DND-41 (cell line): ENCODE measurements at places on chromosomes 4 and X.

GRCh38 chrX:1327651-1328304 lies 8.8 kb upstream of the IL3RA start:
- no peak for DNase-seq

DNA sequence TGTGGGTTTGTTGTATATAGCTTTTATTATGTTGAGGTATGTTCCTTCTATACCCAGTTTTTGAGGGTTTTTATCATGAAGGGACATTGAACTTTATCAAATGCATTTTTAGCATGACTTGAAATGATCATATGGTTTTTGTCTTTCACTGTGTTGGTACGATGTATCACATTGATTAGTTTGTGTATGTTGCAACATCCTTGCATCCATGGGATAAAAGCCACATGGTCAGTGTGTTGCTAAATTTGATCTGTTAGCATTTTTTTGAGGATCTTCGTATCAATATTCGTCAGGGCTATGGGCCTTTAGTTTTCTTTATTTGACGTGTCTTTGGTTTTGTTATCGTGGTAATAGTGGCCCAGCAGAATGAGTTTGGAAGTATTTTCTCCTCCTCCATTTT lies 11.3 kb upstream of the BLTP1 start:
- DNase-seq = no peak

DNA sequence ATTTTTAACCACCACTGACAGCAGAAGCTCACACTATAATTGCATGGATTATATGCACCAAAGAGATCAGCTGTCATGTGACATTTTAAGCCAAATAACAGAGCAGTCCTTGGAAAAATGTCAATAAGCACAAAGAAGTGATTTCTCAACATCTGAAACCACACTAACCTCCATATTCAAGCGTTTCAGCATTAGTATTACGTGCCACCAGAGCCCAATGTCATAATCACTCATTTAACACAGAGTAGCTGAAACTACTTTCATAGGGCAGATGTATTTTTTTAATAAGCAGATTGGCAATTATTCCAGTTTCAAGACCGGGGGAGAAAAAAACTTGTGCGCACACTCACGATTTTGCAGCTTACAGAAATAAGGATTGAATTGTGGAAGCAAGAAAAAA lies 76.6 kb downstream of the SH3KBP1 start:
- DNase-seq = no peak

DNA sequence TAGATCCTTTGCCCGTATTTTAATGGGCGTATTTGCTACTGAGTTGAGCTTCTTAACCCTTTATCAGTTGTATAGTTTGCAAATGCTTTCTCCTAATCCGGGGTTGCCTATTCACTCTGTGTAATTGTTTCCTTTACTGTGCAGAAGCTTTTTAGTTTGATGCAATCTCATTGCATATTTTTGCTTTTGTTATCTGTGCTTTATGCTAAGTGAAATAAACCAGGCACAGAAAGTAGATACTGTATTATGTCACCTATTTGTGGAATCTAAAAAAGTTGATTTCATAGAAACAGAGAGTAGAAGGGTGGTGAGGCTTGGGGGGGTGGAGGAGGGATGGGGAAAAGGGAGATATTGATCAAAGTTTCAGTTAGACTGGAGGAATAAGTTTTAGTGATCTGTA lies 17.7 kb downstream of the OGT start:
- DNase-seq = no peak

- DNase-seq = no peak
Observed at GRCh38 chr4:156896527-156896926, 75.1 kb downstream of the PDGFC start.

- DNase-seq = peak; percentile 19
Observed at GRCh38 chr4:8495803-8496202, 55.2 kb downstream of the TRMT44 start.

- DNase-seq = no peak
Observed at GRCh38 chr4:106717091-106717490, 319.0 kb downstream of the DKK2 start.

DNA sequence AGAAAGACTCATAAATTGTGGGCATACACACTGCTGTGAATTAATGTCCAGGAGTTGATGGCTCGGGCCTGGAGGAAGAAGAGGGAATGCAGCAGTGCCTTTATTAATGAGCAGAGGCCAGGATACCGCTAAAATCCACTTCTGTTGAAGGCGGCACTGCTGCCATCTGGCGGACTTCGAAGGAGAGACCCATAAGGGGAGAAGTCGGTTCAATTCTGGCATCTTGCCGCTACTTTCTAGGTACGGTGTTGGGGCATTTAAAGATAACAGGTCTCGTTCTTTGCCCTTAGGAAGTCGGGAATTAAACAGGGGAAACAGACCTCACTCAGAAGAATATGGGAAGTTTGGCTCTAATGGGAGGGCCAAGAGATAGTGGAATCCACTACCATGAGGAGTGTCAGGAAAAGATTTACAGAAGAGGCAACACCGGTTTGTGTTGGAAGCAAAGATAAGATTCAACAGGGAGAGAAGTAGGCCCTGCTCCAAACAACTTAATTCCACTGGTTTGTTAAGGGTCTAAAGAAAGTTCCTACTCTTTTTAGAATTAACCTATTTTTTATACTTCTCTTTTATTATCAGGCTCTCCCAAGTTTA lies 133.6 kb upstream of the GIMD1 start:
- no peak for DNase-seq

DNA sequence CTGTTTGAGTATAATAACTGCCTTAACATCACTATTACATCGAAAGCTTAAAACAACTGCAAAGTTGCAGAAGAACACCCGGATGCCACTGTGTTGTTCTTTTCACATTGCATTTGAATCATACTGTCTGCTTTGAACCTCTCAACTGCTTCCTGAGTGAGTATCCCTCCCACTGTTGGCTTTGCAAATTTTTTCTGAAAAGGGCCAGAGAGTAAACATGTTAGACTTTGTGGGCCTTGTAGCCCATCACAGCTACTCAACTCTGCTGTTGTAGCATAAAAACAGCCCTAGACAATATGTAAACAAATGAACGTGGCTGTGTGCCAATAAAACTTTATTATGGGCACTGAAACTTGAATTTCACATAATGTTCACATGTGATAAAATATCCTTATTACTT lies 76.1 kb downstream of the NSG1 start:
- no peak for DNase-seq

- no peak for DNase-seq
Observed at GRCh38 chr4:116122124-116122523, 963.3 kb downstream of the TRAM1L1 start.

DNA sequence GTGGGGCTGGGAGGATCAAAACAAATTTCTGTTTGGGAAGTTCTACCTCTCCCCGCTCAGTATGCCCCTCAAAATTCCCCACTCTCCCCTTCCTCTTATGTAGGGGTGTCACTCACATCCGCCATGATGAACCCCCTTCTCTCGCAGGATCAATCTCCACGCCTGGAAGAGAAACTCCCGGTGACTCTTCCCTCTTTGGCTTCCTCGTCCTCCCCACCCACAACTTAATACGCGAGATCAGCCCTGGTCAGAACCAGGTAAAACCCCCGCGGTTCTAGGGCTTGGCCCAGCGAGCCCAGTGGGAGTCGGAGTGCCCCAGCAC lies 427 bp downstream of the LAMTOR3 start:
- DNase-seq = no peak

DNA sequence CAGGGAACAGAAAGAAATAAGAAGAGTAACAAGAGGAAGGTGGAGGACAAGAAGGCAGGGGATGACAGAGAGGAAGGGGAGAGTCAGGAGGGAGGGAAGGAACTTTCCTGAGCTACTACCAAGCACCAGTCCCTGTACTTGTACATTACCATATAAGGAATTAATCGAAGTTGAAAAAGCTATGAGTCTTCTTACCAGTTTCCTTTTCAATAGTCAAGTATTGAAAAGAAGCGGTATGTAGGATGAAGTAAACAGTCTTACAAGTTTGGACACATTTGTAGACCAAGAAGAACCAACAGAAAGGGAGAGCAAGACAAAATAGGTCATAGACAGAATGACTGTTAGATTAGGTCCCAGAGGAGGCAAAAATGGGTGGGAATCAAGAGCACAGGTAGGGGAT lies 629.7 kb upstream of the DIPK2B start:
- DNase-seq = no peak

DNA sequence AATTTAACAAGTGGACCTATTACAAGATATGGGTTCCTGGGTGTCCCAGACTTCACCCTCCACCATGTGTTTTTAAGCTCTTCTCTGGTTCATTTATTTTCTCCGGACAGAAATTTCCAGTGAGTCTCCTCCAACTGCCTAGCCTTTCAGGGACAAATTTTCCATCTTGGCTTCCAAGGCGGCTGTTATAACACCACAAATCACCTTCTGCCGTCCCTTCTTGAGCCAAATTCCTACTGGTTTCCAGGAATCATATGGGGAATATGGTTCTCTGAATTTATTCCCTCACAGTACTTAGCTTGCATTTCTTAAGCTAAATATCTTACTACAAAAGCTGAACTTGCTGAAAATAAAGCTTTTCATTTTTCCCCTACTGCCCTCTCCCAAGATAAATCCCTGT lies 18.8 kb downstream of the NEXMIF start:
- DNase-seq = no peak

DNA sequence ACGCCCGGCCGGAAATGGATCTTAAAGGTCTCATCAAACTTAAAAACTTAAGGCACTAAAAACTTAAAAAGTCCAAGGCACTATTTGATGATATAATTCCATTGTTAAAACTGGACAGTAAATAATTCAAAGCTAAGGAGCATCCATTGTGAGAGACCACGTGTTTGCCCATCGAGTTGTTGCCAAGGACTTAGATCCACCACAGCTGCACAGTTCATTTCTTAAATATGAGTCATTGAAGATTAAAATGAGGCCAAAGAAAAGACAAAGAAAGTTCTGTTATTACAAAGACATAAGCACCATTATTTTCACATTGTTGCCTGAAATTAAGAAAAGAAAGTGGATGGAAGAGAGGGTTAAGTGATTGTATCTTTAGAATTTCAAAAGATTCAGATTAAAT lies 411.5 kb upstream of the FTHL17 start:
- DNase-seq = no peak

DNA sequence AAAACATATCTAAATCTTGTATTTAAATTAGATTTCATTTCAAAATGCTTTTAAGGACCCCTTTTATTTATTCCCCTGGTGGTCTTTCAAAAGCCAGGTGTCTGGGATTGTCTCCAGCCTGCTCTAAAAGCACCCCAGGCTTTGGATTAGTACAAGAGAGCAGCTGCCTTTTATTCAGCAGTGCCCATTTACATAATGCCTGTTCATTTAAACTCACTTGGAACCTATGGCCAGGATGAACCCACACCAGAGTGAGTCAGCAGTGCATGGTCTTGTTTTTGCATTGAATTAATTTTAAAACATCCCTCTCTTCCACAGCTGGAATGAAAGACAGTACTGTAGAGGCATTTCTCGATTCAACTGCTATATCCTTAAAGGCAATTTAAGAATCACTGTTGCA lies 64.1 kb upstream of the TENM3 start:
- no peak for DNase-seq

DNA sequence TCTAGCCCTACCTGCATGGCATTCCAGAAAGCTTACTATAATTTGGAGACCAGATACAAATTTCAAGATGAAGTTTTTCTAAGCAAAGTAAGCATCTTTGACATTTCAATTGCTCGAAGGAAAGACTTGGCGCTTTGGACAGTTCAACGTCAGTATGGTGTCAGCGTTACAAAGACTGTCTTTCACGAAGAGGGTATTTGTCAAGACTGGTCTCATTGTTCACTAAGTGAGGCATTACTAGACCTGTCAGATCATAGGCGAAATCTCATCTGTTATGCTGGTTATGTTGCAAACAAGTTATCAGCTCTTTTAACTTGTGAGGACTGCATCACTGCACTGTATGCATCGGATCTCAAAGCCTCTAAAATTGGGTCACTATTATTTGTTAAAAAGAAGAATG lies 17.6 kb downstream of the THAP9 start:
- DNase-seq = no peak

DNA sequence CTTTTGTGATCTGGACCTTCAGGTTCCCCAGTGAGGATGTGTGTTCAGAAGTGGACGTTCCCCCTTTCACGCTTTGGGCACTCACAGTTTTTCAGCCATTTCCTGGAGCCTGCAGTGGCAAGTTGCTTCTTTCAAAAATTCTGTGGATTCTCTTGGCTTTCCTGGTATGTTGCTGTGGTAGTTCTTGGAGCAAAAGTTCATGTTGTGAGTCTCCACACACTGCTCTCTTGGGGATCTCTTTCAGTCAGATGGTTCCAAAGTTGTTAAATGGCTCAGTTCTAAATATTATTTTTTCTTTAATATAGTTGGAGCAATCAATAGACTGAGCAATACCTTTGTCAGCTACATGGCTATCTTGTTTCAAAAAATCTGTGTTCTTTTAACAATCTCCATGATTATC lies 28.5 kb upstream of the BANK1 start:
- DNase-seq = no peak

- peak; percentile 39 for DNase-seq
Observed at GRCh38 chr4:87118826-87119225, 101.6 kb downstream of the KLHL8 start.

GRCh38 chr4:113467581-113467980 lies 294.0 kb downstream of the CAMK2D start:
- no peak for DNase-seq

- no peak for DNase-seq
Observed at GRCh38 chr4:52366191-52366590, 292.9 kb downstream of the USP46 start.

DNA sequence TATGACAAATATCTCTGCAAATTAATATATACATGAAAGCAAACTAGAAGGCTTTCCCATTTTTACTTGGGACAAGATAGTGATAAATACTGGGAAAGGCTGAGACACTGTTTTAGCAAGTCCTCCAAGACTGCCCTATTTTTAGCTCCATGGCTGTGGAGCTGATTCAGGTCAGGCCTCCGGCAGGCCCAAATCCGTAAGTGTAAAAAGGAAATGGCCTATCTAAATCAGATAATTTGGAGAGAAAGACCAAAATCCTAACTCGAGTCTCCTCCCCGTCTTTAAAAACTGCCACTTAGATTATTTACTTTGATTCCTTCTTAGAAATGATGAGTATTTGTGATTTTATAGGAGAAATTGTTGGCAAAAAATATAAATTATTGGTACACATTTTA lies 2.9 kb downstream of the OTUD4 start:
- no peak for DNase-seq
